HL-60 (cell line): ENCODE measurements at places on chromosomes 16 and 17.

- no peak for DNase-seq
These were observed 24.8 kb downstream of the SLFN12 start for GRCh38 chr17:35407531-35407930.

GRCh38 chr16:89256651-89257254 lies 39.2 kb downstream of the ZNF778 start:
- no peak for DNase-seq

- no peak for DNase-seq
These were observed 75.1 kb upstream of the NSRP1 start for GRCh38 chr17:30041551-30041950.

- DNase-seq: no peak
These were observed 32.7 kb downstream of the ADAMTS18 start for GRCh38 chr16:77402118-77402517.

DNA sequence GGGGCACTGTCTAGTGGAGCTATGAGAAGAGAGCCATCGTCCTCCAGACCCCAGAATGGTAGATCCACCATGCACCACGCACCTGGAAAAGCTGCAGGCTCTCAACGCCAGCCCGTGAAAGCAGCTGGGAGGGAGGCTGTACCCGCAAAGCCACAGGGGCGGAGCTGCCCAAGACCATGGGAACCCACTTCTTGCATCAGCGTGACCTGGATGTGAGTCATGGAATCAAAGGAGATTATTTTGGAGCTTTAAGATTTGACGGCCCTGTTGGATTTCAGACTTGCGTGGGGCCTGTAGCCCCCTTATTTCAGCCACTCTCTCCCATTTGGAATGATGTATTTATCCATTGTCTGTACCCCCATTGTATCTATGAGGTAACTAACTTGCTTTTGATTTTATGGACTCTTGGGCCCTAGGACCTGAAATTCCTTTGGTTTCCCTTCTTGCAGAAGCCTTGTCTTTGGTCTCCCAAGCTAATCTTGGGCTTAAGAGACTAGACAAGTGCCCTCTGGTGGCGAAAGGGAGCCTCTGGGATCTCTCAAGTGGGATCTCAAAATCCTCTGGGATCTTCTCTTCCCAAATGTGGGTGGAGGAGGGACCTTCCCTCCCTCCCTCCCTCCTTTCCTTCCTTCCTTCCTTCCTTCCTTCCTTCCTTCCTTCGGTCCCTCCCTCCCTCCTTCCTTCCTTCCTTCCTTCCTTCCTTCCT lies 58.2 kb upstream of the HAPSTR1 start:
- DNase-seq: no peak

DNA sequence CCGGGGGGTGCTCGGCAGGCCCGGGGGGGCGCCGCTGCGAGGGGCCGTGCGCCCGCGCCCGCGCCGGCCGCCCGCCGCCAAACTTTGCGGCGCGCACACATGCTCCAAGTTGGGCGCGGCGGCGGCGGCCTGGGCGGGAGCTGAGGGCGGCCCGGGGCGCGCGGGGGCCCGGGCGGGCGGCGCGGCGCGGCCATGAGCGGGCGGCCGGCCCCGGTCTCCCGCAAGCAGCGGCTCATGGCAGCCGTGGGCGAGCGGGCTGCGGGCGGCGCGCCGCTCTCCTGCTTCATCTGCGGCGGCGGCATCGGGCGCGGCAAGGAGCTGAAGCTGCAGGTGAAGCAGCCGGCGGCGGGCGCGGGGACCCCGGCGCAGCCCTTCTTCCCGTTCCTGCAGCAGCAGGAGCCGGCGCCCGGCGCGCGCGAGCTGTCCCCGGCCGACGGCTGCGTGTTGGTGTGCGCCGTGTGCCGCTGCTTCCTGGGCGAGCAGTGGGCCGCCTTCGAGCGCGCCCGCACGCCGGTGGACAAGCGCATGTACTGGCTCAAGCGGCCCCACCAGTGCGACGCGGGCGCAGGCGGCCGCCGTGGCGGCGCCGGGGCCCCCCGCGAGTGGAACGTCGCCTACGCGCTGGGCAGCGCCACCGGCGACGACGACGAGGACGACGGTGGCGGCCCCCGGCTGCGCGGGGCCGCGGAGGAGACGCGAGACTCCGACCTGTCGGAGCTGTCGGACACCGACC lies 57.2 kb upstream of the CIBAR2 start:
- no peak for DNase-seq

DNA sequence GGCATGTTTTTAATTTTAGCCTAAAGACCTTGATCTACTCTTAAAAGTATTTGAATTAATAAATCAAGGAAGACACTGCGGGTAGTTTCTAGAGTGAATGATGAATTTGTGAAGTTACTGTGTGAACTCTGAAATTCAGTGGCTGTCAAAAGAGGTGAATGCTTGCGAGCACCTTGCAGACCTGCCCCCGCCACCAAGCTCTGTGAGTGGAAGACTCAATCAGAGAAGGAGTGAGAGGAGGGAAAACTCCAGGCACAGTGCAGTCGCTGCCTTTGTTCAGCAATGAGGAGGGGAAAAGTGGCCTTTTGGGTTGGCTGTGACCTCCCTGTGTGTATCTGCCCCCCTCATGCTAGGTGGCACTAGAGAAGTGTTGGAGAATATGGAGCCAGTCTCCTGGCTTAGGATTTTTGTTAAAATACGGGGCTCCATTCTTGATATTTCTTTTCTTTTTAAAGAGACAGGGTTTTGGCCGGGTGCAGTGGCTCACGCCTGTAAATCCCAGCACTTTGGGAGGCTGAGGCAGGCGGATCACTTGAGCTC lies 53.0 kb downstream of the LDHD start:
- DNase-seq: no peak

GRCh38 chr17:48174833-48175523 lies 67.4 kb downstream of the SNX11 start:
- no peak for DNase-seq

DNA sequence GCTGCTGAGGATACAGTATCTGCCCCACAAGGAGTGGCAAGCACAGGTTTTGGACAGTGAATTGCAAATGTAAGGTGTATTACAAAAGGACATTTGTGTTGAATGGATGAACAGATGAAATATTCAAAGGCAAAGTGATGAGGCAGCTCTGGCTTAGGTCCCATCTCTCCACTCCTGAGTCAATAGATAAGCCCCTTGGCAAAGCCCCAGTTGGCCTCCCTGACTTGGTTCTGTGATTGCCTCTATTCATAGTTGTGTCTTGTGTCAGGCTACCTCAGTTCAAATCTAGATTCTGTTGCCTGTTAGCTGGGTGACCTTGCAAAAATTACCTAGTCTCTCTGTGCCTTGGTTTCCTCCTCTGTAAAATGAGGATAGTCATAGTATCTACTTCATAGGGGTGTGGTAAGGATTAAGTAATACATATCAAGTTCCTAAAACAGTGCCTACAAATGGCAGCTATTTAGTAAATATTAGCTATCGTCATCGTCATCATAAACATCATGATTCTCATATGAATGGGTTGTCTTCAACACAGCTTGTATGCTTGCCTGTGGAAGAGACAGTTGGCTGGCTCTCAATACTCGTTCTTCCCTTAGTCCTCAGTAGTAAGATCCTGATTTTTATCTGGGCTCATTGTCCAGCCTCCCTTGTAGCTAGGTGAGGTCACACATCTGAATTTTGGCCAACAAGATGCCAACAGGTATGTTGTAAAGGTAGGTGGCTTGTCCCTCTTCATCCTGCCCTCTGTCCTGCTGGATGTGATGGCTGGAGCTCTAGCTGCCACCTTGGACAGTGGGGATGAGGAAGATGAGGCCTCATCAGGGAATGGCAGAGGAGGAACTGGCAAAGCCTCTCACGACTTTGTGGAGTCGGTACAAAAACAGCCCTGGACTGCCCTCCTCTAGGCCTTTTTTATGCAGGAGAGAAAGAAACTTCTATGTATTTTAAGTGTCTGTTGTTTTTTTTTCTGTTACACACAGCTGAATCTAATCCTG lies 2.1 kb upstream of the MFAP4 start:
- DNase-seq: no peak

DNA sequence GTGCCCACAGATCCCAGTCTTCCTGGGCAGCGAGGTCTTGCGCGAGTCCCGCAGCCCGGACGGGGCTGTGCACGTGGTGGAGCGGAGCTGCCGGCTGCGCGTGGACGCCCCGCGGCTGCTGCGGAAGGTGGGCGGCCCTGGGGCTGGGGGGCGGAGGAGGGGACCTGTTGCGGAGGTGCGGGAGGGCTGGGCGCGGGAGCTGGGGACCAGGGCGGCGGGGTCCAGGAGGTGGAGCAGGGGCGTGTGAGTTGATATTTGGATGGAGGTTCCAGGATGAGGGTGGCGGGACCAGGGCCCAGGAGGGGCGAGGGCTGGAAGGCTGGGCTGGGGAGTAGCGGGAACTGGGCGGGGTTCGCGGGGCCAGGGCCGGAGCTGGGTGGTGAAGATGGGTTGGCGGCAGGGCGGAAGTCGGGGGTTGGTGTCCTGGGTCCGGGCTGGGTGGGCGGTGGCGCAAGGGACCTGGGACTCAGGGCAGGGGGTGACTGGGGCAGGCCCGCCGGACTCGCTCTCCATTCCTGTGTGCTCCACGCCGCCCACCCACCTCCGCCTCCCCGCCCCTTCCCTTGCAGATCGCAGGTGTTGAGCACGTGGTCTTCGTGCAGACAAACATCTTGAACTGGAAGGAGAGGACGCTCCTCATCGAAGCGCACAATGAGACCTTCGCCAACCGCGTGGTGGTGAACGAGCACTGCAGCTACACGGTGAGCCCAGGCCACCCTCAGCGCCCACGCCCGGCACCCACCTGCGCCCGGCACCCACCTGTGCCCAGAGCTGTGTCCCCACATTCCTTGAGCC lies 29.6 kb downstream of the SEC14L5 start:
- DNase-seq: no peak

DNA sequence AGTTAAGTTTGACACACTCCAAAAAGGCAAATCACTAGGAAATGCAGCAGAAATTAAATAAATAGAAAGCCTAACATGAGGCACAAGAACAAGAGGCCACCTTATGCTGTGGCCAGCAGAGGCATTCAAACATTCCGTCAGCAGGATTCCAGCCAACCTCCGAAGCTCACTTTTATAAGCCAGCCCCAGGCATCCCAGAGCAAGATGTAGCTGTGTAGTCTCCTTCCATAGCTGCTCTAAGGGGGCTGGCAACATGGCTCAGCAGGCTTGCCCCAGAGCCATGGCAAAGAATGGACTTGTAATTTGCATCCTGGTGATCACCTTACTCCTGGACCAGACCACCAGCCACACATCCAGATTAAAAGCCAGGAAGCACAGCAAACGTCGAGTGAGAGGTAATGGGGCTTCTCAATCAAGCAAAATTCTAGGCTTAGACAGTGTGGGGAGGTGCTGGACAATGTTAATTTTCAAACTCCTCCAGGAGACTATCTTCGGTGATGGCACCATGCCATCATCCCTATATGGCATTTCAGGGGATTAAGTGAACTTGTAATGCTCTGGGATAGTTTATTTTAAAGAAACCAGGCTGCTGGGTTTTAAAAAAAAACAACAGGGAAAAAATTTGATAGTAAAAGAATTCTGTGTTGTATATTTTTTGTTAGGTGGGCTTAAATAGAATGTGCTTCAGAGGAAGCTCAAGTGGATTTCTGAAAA lies at the start of gene CLEC3A:
CLEC3A (plus strand) TSS at position 202 of the 714 bp plus-strand sequence; CDS start at position 281, 79 bp downstream.
- no peak for DNase-seq

DNA sequence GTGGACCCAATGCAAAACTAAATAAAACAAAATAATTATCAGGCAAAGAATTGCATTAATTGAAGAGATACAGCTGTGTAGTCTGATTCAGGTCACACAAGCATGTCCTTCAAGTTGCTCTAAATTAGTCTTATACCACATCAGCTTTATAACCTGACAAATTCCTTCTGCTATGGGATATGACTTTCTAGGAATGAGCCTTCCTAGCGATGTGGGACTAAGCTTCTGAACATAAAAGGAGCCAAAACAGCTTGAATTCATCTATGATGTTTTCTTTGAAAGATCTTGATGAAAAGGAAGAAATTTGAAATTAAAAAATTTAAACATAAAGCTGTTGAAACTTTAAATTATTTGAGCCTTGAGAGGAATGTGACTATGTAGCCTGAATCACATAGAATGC lies 1409.1 kb downstream of the CDH11 start:
- DNase-seq: no peak

- no peak for DNase-seq
These were observed at the start of gene USP22 for GRCh38 chr17:21042458-21043295. TSS of gene USP22 (minus strand) at chr17:21043011. CDS start at chr17:21042835, 176 bp downstream.

DNA sequence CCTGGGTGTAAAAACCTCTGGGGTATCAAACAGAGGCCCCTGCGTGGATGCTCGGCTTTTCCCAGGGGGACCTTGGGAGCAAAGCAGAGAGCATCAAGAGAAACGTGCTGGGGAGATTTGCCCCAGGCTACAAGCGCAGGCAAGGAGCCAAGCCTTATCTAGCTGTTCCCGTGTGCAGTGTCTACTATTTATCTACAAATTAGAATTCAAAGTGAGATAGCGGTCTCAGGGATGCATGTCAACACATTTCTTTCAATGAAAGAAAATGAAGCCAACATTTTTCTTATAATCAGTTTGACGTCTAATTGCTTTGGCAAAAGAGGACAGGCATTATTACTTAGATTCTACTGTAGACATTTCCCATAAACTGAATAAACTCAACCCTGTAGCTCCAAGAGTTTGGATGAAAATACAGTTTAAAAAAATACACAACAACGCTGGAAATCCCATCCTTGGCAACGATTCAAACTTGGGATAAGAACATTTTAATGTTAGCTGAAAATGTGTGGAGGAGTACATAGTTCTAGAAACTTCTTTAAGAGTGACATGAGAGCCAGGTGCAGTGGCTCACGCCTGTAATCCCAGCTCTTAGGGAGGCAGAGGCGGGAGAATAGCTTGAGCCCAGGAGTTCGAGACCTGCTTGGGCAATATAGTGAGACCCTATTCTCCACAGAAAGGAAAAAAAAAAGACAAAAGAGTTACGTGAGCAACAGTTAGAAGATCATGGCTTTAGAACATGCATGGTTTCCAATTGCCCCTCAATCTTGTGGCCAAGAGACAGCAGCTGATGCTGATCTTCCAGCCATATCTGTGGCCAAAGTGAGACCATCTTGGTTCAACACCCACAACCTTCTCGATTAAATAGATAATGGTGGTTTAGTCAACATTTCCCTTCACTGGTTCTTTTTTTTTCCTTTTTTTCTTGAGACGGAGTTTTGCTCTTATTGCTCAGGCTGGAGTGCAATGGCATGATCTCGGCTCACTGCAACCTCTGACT lies 7.2 kb downstream of the SPNS3 start:
- DNase-seq: no peak

- DNase-seq: peak; percentile 38
These were observed 1.3 kb downstream of the C17orf99 start for GRCh38 chr17:78147315-78147998.

GRCh38 chr16:50209546-50210265 lies 56.6 kb downstream of the TENT4B start:
- DNase-seq: peak; percentile 16

DNA sequence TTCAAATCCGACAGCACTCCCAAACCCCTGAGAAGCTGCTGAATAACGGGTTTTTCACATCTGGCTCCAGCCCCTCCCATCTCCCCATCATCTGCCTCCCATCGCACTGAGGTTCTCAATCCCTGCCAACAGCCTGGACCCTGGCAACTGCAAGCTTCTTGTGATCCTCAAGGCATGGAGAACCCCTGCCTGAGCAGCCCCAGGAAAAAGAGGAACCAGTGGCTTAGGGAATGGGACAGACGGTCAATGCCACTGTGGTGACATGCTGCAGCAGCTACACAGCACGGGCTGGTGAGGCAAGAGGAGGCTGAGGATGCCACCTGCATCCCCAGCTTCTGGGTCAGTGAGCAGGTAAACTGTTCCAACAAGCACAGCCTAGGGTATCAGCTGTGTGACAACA lies 3.3 kb upstream of the MBTPS1 start:
- DNase-seq: peak; percentile 37

- no peak for DNase-seq
These were observed 236.6 kb downstream of the MRTFB start for GRCh38 chr16:14307527-14308367.

GRCh38 chr16:27475561-27475960 lies 73.6 kb downstream of the IL21R start:
- DNase-seq: no peak

GRCh38 chr16:60203525-60204124 lies 1469.5 kb upstream of the GOT2 start:
- no peak for DNase-seq
